Neural progenitor cell (in vitro differentiated cells): ENCODE measurements at places on chromosomes 12 and 14.

DNA sequence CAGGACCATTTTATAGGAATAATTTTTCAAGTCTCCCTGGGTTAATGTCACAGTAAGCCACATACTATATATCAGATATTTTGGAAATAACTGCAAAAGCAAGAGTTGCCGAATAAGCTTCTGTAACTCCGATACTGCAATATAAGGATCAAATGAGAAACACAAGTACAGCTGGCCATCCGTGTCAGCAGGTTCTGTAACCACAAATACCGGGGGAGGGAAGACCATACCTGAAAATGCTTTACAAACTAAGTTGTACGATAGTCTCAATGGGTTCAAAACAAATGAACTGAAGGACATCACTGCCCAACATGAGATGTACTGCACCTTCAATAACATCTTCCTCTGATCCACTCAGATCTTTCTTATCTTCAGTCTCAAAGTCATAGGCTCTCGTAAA, 1.8 kb downstream of the SYCP3 start:
- DNase-seq = no peak

GRCh38 chr14:52706286-52706685, 714 bp upstream of the PSMC6 start:
- DNase-seq = no peak

- DNase-seq = no peak
Measured at GRCh38 chr14:63413009-63413408, 94.3 kb upstream of the GPHB5 start.

DNA sequence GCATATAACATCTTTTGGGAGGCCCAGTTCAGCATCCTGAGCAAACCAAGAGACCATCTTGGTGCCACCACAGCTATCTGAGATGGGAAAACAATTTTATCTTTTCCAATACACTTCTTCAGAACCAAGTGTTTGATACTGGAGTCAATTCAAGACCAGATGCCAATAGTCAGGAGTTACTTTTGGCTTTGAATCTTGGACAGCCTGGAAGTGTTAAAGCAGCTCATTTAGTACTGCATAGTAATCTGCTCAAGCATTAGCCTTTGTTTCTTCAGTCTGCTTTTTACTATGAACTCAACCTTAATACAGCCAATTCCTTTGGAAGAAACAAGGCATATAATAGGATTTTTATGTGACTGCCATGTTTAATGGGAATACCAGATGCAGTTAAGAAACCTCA, 81.9 kb upstream of the TSPAN8 start:
- DNase-seq = no peak

GRCh38 chr12:49043856-49044258, 16.7 kb downstream of the KMT2D start:
- peak; percentile 78 for DNase-seq

GRCh38 chr12:113348849-113349536, 9.4 kb upstream of the PLBD2 start:
- DNase-seq = peak; percentile 24

DNA sequence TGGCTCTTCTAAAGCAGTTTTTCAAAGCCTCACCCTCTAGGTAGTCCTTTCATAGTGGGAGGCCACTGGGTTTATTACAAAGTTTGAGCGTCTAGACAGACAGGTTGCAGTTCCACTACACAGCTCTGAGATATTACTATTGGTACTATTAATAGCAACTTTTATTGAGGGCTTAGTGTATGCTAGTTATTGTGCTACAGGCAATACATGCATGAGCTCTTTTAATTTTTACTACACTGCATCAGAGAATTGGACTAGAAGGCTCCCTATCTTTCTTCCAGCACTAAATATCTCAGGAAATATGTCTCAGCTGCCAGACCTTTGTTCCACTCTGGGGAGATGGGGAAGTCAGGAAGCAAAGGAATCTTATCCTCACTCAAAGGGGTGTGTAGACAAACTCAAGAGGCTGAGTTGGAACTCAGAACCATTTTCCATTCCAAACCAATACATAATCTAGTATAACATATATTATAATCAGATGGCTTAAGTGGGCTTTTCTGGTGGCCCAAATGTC, 161.8 kb upstream of the SLC38A2 start:
- no peak for DNase-seq

DNA sequence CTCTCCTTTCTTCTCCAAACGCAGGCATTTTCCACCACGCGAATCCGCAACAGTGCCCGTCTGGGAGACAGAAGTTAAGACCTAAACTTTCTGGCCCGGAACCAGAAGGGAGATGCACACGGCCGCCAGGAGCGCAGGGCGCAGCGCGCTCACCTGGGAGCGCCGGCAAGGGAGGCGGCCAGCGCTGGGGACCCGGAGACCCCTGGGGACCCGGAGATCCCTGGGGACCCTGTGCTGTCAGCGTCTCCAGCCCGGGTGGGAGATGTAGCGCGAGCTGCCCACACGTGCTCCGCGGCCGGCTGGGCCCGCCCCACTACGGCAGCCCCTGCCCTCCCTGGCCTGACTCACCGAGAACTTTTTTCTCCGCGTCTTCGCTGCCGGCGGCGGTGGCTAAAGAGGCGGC, 620 bp downstream of the YBX3 start:
- peak; percentile 59 for DNase-seq

- DNase-seq = no peak
Measured at GRCh38 chr14:101789222-101789621, 27.7 kb downstream of the PPP2R5C start.

DNA sequence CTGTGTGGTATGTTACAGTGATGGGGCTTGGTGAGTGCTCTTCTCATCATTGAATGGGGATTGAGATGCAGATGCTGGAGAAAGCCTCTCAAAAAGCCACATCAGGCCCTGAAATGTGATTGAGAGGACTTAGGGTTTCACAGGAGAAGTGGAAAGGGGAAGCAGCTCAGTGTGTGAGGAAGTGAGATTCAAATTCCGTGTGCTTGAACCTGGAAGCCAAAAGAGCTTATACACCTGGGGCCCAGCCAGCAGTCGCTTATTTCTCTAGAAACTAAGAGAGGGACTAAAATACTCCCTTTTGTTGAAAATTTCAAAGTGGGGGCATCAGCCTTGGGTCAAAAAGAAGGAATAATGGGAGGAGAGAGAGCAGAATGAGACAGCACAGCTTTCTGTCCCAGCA, 39.1 kb upstream of the GZMB start:
- no peak for DNase-seq

- no peak for DNase-seq
Measured at GRCh38 chr12:33771889-33772288, 250.4 kb upstream of the ALG10 start.
